Femur (tissue), 1 donor: ENCODE measurements at places on chromosomes 6 and 20.

- DNase-seq: peak; percentile 27
These were observed 134.4 kb downstream of the ARHGAP18 start for GRCh38 chr6:129575378-129576118.

DNA sequence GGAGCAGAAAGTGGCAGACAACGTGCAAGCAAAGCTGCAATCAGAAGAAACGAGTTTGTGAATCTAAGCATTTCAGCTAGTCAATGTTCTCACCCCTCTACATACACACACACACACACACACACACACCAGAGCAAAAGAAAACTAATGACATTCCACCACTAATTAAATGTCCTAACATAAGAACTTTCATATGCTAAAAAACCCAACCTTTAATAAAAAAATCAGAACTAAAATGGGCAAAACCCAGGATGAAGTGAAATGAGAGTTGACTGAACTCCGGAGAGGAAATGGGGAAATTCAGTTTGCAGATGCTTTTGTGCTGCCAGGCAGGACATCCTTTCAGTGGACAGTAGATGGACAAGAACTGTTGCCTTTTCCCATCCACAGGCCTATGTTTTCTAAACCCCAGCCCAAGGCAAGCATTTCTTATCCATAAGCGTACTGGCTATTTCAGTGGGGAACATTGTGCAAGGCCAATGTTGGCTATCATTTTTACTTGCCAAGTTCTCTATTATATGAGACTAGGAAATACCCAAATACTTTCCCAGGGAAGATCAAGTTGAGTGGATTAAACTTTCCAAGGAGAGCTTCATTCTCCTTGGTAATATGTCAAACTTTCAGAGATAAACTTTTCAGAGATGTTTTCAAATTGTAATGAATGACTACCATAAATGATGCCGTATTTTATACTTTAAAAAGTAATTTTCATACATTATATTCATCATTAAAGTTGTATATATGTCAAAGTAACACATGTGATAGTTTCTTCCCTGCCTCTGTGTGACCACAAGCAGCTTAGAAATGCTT, 27.3 kb downstream of the RIN2 start:
- no peak for DNase-seq

- peak; percentile 24 for DNase-seq
These were observed 15.4 kb downstream of the EZR start for GRCh38 chr6:158803733-158804143.

GRCh38 chr6:133262804-133263203, 21.6 kb downstream of the EYA4 start:
- DNase-seq: no peak

GRCh38 chr6:140830666-140831065, 1302.1 kb upstream of the GJE1 start:
- DNase-seq: no peak

DNA sequence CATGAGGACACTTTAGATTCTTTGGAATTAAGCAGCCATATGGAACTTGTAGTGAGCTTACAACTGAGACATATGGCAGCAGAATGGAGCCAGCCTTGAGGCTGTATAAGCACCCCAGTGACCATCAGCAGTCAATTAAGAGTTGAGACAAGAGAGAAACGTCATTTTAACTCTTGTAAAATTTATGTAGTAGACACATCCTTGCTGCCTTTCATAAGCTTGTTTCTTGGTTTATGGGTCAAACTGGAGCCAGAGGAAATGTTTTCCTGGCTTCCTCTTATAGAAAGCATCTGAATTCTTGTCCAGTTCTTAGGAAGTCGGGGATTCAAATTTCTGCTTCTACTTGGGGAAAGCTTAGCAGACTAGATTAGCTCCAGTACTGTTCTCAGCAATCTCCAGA, 745.1 kb upstream of the MARCKS start:
- DNase-seq: no peak

GRCh38 chr6:144294016-144294415, 8.9 kb downstream of the UTRN start:
- DNase-seq: no peak

GRCh38 chr20:46749147-46749546, 39.7 kb downstream of the SLC2A10 start:
- no peak for DNase-seq

DNA sequence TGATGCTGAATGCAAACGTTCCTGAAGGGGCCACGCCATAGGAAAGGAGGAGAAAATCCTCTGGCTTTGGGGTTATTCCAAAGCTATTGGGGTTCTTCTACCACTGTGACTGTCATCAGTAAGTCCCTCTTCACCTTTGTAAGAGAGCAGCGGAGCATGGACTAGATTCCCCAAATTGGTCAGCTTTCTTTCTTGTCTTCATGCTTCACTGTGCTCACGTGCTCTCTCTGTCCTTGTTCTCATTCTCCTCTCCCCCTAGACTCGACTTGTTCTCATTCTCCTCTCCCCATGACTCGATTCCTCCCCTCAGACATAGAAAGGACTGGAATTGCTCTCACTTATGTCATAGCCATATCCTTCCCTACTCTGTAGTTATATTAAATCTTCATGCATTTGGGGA, 54.8 kb upstream of the ADGRG6 start:
- no peak for DNase-seq

GRCh38 chr6:373031-373430, 18.5 kb upstream of the IRF4 start:
- no peak for DNase-seq

GRCh38 chr6:27864906-27865849, 47.0 kb downstream of the OR2B2 start:
- DNase-seq: peak; percentile 88

DNA sequence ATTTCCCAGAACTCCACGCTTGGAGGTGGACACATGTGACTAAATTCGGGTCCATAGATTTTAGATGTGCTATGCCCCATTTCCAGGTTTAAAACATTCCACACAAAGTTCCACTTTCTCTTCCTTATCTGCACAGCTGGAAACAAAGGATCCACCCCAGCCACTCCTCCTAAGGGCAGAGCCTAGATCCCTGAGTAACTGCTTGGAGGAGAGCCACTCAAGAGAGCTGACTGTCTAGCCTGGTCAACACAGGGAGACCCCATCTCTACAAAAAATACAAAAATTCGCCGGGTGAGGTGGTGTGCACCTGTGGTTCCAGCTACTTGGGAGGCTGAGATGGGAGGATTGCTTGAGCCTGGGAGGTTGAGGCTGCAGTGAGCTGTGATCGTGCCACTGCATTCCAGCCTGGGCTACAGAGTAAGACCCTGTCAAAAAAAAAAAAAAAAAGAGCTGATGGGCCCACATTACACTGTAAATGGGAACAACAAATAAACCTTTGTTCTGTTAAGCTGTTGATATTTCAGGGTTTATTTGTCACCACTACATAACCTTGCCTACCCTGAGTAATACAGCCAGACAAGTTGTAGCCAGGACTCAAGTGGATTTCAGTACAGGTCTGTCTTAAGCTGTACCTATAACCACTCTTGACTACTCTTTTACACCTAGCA, 25.8 kb upstream of the SNRPC start:
- no peak for DNase-seq

- DNase-seq: no peak
These were observed 69.1 kb downstream of the FIG4 start for GRCh38 chr6:109760208-109760607.

GRCh38 chr6:9307786-9308185, 872.4 kb upstream of the SLC35B3 start:
- DNase-seq: no peak

DNA sequence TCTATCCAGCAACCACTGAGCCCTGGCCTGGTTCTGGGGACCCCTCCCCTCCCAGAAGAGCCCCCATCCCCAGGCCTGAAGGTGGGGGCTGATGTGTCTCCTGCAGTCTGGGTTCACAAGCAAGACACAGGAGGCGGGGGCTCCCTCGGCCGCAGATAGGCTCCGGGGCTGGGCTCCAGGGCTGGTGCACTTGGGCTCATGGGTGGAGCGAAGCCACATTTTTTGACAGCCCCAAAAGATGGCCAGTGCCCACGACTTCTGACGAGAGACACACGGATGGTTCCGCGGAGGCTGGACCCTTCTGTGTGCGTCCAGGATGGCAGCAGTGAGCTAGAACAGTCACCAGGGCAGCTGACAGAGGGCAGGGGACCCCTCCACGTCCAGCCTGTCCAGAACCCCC, 57.1 kb upstream of the GATA5 start:
- DNase-seq: no peak

GRCh38 chr6:113397236-113397635, 459.9 kb upstream of the MARCKS start:
- DNase-seq: peak; percentile 40

GRCh38 chr6:139468178-139468819, 93.9 kb upstream of the CITED2 start:
- no peak for DNase-seq

GRCh38 chr20:42749556-42749955, 440.1 kb downstream of the PTPRT start:
- no peak for DNase-seq

GRCh38 chr6:152110886-152111820, 303.7 kb downstream of the ESR1 start:
- peak; percentile 43 for DNase-seq

DNA sequence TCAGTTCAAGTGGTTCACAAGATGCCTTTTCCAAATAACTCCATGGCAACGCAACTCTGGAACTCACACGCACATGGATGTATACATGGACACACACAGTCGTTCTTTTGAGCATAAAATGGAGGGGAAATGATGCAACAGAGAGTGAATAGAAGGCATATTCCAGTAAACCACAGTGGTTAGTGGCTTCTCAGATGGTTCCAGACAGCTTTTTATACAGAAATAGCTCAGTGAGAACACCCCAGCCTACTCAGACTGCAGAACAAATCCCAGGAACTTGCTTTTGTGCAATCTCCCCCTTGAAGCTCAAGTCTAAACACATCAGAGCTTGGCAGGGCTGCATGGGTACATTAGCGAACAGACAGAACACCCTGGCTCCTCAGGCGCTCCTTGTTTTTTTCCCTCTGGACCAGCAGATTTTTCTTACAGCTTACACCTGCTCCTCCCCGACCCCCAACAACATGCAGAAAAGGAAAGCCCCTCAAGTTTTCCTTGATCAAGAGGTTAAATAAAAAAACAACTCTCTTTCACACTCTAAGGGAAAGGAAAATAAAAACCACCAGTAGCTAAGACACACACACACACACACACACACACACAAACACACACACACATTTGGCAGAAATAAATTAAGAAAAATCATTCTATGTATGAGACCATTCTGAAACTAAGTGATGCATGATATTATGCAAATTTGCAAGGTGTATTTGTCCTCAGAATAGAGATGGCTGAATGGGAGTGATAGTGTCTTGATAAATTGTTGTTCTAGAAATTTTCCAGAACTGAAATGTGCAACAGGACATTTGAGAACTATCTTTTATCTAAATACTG, 51.2 kb upstream of the RANBP9 start:
- DNase-seq: peak; percentile 70

- DNase-seq: peak; percentile 40
These were observed 14.2 kb upstream of the BNIP5 start for GRCh38 chr6:36350681-36351571.

- no peak for DNase-seq
These were observed 15.7 kb upstream of the CGA start for GRCh38 chr6:87110636-87111035.

GRCh38 chr20:53981130-53981529, 89.3 kb downstream of the BCAS1 start:
- no peak for DNase-seq

GRCh38 chr6:159137676-159138075, 31.5 kb upstream of the FNDC1 start:
- DNase-seq: no peak

GRCh38 chr6:9140172-9140571, 704.8 kb upstream of the SLC35B3 start:
- DNase-seq: peak; percentile 42

GRCh38 chr6:145060714-145061113, 674.6 kb downstream of the EPM2A start:
- DNase-seq: no peak

DNA sequence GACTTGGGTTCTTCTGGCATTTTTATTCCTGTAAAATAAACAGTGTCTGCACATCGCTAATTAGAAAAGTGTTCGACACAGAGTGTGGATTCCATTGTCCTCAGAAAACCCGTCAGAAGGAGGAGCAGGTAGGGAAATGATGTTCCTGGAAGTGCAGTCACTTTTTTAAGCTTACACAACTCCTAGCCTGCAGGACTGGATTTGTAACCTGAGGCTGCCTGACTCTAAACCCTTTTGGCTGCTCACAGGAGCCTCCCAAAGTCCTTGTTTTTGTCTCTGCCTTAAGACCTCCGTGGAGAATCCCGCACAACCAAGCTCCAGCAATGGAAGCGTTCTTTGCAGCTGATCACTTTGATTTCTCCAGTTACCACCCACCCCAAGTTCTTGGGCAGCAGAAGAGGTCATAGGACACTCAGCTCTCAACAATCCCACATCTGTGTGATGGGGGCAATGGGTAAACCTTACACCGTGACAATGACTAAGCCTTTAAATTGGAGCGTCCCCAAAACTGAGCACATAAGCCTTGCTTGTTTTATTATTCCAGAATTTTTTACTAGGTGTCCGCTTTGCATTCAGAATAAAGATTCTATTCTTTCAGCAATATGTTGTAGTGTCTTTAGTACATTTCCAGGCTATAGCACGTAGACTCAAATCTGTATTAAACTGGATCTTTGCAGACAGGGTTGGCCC, 227.9 kb downstream of the TBXT start:
- no peak for DNase-seq

DNA sequence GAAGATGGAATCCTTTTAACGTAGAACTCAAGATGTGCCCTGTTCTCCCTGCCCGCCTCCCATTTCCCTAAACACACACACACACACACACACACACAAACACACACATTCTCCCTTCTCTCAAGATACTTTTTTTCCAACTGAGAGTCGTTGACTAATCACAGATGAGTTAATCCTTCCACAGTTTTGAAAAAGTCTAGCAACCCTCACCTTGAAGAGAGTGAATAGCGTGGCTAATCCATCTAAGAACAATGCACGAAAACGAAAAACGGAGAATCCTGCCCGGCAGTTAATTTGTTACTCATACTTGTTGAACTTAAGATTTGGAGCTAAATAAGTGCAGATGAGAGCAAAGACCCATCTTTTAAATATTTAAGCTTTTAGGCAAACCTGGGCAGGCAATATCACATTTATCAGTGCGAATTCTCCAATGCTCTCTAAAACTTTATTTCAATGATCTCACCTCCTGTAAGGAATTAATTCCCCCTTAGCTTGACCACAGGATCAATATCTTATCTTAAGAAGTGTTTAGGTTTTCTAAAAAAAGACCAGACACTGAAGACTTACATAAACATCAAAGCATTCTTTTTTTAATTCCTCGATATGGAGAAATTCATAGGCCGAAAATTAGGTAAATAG, 1.1 kb downstream of the AGPAT4 start:
- no peak for DNase-seq

DNA sequence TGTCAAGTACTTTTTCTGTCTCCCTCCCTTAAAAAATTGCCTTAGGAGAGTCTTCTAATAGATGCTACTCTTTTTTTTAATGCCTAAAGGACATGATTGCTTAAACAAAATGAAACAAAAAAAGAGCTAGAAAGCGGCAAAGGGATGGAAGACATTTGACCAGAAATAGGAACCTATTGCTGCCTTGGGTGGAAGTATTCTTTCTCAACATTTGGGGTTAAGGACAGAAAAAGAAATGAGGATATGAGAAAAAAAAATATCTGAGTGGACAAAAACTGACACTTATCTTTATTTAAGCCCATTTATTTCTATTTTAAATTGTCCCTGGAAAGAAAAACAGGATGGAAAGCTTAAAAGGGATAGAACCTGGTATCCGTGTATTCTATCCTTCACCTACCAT, 664.9 kb upstream of the CITED2 start:
- DNase-seq: no peak
